ENCODE measurements at places on chromosomes 2 and 18.

DNA sequence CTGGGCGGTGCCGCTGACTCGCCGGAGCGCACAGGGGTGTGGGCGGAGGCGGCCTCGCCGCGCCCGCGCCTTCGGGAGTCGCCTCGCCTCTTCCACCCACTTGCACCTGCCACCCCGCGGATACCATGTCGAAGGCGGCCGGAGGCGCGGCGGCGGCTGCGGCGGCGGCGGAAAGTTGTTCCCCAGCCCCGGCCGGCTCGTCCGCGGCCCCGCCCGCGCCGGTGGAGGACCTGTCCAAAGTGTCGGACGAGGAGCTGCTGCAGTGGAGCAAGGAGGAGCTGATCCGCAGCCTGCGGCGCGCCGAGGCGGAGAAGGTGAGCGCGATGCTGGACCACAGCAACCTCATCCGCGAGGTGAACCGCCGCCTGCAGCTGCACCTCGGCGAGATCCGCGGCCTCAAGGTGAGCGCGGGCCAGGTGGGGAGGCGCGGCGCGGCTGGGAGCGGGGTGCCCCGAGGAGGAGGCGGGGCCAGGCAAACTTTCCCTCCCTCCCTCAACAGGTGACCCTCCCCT is 766 bp downstream of the CCDC85A start:
- DNase-seq = no peak

DNA sequence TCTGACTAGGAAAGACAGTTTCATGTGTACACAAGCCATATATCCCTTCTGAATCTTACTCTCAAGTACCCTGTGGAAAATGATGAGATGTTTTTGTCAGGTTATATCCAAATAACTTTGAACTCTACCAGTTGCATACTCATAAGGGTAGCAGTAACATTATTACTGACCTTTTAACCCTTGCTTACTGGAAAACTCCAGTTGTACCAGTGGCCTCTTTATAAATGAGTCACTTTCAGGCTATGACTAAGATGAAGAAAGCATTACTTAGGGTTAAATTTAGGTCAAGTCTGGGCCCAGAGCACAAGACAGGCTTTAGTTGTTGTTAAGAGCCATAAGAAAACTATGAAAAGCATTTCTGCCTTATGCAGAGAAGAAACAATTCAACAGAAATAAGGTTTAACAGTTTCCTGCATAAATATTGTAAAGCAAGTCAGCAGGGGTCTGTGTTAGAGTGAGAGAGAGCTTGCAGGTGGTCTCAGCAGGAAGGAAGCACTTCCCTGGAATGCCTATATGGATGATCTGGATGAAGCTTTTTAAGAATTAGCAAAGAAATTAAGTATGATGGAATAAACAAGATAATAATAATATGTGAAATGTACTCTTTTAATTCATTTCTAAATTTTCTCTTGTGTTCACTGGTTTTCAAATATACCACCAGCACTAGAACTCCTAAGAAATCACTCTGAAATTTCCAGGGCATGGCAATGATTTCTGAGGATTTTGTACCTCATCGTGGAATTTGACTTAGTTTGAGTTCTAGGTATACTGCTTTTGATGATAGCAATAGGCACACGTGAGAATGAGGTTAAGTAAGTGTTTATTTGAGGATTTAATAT is 126.6 kb downstream of the UBE2E3 start:
- no peak for DNase-seq

- DNase-seq = no peak
Observed at GRCh38 chr2:61759005-61759404, 94.9 kb downstream of the FAM161A start.

DNA sequence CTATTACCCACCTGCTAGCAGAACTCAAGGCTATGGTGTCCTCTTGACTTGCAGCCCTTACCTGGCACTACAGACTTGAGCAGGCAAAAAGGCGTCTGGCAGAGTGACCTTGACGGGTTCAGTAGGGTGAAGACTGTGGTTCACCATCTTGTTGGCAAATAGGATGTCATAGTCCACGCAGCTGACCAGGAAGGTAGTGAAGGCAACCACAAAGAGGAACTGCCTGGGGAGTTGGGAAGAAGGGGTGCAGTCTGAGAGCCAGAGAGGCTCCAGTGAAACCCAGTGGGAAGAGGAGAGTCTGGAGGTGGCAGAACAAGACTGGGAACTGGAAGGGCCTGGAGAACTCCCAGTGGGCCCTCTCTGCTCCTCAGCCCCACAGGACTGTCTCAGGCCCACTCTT is 4.1 kb downstream of the ATG9A start:
- no peak for DNase-seq

DNA sequence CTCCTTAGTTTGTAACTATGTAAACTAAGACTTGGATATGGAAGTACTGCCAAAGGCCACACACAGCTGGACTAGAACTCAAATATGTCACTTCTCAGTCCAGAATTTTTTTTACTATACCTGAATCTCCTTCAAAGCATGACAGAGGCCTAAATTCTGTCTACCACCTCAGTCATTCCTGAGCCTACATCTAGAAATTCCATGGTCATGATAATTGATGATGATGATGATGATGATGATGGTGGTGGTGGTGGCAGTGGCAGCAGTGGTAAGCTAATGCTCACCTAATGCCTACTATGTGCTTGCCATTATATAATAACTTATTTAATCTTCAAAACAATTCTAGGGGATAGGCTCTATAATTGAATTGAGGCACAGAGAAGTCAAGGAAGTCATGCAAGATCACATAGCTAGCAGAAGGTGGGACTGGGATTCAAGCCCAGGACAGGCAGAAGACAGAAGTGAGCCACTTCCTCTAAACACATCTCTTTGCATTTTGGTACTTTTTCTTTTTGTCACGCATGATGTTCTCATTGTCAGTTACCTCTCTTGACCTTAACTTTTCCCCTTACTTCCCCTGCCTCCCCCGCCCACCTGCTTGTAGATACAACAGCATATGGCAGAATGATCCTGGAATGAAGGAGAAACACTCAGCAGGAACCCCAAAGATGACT is 539.3 kb downstream of the TNS1 start:
- no peak for DNase-seq

DNA sequence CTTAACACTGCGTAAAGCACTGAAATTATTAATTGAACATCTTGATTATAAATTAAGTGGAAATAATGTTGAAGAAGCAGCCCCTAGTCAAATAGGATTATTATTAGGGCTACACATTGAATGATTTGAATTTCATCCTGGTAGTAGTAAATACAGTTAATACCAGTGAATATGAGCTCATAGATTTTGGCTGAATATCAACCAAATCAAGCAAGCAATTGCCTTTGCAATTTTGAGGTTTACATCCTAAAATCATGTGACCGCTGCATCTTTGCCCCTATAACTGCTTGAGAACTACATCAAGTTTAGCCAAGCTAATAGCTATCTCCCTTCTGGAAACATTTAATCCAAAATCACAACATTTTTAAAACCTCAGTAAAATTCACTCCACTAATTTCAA is 801.2 kb upstream of the PIK3C3 start:
- no peak for DNase-seq

DNA sequence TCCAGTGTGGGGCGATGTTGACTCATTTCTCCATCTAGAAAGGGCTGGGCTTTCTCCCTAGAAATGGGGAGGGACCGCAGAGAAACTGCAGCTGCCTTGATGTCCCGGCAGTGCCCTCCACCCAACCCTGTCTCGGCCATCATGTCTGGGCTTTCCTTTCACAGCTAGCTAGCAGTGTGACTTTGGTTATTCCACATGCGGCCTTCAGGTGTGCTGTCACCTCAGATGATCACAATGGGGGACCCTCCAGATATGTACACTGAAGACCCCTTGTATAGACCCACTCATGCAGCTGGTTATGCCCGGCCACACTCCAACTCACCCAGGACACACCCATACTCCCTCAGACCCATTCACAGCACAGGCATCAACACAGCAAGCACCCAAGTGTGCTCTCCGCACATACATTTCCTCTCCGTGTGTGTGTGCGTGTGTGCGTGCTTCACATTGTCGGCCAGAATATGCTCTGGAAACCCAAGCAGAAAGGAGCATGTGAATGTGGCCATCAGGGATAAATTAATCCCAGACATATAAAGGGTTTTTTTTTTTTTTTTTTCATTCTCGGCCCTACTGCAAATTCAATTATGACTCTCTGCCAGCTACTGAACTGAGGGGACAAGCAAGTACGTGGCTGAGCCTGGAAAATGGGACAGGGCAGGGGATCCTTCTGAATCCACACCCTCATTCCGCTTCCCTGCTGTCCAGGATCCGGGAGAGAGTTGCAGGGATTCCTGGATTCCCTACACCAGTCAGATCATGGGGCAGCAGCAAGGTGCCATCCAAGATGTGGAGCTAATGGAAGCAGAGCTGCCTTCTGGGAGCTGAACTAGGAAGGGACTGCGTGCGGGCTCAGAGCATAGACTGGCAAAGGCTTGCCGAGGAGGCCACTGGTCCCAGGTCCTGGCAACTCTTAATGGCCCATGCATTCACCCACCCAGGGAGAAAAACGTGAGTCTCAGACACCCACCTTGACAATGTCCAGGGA is 240.2 kb downstream of the DYSF start:
- no peak for DNase-seq

GRCh38 chr18:74895686-74896085 is 298.0 kb downstream of the ZNF407 start:
- DNase-seq = no peak
